Cardiac muscle cell (in vitro differentiated cells and primary cell): ENCODE measurements at places on chromosomes 1 and 21. TPM values are rescaled to one million over a fixed set of nuclear protein-coding genes. Genes with fewer than 3 reads are reported as not detected.

DNA sequence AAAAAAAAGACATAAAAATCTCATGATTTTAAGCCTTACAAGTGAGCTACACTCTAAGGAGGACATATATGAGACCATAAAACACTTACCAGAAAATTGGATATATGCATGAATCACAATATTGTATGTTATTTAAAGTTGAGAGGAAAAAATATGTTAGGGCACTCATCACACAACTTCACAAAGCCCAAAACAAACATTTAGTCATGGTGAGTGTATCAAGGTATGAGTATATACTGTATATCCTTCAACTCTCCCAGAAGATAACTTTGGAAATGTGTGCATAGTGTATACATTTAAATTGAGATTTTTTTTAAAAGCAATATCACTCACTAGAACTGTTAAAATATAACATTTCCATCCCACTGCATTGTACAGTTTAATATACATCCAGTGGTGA, 259.3 kb downstream of the SRGAP2C start:
- no peak for DNase-seq

- no peak for DNase-seq
These were observed 12.3 kb downstream of the SHISAL2A start for GRCh38 chr1:52645261-52645660.

DNA sequence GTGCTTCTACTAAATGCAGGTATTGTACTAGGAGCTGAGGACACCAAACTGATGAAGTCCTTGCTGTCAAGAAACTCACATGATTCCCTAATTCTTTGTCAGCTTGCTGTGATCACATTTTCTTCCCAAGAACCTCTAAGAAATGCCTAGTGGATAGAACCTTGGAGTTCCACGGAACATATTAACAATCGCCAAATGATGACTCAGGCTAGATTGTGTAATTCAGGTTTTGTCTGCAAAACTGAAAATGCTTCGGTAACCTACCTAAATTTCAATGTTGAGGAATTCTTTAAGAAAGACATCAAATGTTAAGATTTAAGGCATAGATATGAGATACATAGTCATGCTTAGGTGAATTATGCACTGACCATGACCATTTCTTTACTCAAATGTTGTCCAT, 1.7 kb upstream of the GADD45A start:
- peak; percentile 81 for DNase-seq

The LCE1A gene
- not detected in 2 replicates for total RNA-seq
